ENCODE measurements at places on chromosomes 4 and X.

- no peak for DNase-seq
Observed at GRCh38 chr4:38904682-38905081, 37.1 kb downstream of the FAM114A1 start.

DNA sequence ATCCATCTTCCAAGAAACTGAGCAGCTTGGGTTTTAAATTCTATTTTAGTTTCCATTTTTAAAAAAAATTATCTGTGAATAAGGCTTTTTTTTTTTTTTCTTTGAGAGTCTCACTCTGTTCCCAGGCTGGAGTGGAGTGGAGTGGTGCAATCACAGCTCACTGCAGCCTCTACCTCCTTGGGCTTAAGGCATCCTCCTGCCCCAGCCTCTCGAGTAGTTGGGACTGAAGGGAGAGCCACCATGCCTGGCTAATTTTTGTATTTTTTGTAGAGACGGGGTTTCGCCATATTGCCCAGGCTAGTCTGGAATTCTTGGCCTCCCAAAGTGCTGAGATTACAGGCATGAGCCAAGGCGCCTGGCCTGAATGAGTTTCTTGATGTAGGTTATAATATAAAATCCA is 1.4 kb downstream of the ENOPH1 start:
- no peak for DNase-seq

DNA sequence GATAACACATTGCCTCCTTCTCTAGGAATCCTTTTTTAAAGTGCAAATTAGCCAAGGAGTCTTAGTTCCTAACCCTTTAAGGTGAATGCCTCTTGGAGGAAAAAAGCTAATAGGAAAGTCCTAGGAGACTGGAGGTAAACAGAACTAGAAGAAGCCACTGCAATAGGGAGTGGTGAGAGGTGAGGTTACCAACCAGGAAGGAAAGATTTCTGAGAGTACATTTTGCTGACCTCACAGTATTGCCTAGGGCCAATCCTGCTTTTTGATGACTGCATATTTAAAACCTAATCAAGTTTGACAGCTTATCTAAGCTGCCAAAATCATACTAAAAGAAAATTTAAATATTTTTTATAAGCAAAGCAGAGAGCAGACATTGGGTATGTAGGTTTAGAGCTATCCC is 7.3 kb upstream of the CUL4B start:
- no peak for DNase-seq

GRCh38 chr4:93480452-93480851 is 348.1 kb upstream of the ATOH1 start:
- DNase-seq = no peak

DNA sequence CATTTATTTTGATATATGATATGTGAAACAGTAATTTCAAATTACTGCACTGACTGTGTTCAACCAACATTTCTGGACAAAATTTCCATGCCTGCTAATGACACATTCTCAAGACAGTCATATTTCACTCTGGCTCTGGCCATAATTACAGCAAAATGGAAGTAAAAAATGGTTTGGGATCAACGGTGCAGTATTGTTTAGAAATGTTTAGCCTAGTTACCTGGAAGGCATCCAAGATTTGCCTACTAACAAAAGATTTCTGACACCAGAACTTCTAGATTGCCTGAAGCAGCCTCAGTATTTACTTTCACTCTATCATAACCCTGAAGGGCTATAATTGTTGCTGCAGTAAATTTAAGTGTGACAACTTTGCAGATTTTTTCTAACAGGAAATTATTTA is 416.3 kb downstream of the PCDH10 start:
- no peak for DNase-seq

DNA sequence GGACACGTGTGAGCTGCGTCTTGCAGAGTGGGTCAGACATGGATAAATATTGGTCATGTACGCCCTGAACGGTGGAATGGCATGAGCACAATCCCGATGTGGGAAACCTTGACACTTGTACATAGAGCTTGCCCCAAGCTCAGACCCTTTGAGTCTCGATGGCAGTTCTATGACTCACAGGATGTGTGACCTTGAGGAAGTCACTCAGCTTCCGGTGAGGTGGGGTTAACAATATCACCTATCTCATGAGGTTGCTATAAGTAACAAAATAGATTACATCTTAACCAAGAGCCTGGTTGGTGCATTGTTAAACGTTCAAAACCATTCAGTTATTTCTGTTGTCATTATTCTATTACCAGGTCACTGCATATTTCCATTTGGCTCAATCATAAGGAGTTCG is 109.1 kb upstream of the TBL1X start:
- no peak for DNase-seq

DNA sequence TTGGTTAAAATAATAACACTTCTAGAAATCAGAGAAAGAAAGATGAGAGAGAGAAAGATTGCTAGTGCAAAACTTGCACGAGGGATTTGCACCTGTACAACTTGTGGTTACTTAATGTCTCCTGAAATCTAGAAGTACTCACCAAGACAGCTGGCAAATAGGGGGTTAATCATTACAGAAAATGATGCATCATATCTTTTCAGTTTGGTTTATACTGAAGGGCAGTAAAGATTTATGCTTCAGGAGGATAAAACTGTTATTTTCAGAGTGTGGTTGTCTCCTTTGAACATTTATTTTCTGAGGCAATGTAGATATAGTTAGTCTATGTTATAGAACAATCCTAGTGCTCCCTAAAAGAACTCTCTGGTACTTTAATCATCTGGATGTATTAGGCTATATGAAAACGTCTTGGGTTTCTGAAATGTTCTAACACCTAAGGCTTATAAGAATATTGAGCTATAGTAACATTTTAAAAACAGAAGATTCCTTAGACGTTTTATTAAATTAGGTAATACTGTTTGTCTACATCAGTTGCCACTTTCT is 13.3 kb downstream of the ATOH1 start:
- no peak for DNase-seq

- DNase-seq = no peak
Observed at GRCh38 chr4:88753658-88754571, 56.3 kb upstream of the NAP1L5 start.

DNA sequence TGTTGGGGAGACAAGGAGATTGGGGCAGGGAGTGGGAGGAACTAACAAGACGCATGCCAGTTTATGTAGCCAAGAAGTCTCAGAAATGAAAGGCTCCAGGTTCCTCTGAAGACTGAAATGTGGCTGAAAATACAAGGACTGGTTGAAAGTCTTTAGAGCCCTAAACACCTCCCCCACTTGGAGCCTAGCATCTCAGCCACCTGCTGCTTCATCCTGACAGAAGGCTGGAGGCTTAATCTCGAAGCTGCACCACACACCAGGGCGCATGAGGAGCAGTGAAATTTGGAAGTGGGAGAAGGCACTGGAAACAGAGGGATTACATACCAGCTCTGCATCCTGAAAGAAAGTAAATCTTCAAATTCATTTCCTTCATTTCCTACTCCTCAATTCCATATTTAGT is 160.7 kb upstream of the FTHL17 start:
- DNase-seq = no peak

DNA sequence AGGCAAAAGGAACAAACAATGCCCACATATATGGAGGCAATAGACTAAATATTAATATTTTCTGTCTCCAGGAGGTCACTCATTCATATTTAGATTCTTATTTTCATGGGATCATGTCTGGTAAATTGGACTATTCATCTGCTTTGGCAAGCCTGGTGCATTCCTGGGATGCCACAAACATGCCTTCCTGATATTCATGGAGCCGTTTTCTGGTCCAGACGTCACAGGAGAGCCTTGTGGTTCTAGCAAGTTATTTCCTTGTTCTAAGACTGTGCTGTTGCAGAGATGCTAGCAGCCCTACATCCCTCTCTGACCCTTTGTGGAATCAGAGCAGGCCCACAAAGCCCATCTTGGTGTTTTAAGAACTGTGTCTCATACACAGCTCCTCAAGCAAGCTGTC is 16.1 kb upstream of the EXOSC9 start:
- DNase-seq = no peak

- DNase-seq = no peak
Observed at GRCh38 chrX:19702856-19703255, 184.5 kb downstream of the SH3KBP1 start.

- DNase-seq = no peak
Observed at GRCh38 chrX:94961730-94962129, 1287.7 kb downstream of the FAM133A start.

- DNase-seq = peak; percentile 41
Observed at GRCh38 chr4:10157478-10158332, 41.1 kb upstream of the WDR1 start.

- no peak for DNase-seq
Observed at GRCh38 chrX:93875621-93876282, 201.7 kb downstream of the FAM133A start.

DNA sequence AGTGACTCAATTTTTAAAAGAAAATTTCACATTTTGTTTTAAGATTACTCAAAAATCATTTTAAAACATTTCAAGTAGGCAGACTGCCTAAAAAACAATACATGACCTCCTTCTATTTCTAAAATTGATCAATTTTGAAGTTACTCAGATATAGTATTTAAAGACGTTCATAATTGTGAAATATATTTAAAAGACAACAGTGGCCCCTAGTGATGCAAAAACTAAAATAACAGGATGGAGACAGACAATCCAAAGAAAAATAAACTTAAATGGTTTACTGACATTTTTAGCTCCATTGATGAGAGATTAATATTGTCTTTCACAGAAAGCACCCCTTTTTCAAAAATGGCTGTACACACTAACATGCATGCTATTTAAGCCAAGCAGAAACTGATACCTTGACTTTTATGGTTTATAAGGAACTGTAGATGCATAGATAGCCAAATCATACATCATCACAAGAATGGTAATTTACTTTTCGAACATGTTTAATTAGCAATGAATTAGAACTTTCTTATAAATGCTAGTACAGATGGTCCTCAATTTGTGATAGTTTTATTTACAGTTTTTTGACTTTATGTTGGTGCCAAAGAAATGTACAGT is 69.8 kb upstream of the FAT4 start:
- peak; percentile 55 for DNase-seq

GRCh38 chr4:114636192-114636935 is 37.8 kb downstream of the UGT8 start:
- DNase-seq = no peak

- peak; percentile 3 for DNase-seq
Observed at GRCh38 chr4:113945906-113946305, 33.5 kb downstream of the ARSJ start.

DNA sequence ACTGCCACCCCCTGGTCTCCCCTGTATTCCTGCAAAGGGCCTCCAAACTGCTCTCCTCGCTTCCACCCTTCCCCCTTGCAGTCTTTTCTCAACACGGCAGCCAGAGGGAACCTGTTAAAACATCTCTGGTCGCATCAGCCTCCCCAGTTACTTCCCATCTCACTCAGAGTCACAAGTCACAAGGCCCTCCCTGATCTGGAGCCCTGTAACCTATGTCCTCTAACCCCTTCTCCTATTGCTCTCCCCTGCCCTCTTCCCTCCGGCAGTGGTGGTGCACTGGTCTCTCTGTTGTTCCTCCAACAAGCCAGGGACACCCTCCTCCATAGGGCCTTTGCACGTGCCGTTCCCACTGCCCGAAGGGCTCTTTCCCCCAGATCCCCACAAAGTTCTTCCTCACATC is 73.2 kb downstream of the SH3KBP1 start:
- DNase-seq = peak; percentile 32

DNA sequence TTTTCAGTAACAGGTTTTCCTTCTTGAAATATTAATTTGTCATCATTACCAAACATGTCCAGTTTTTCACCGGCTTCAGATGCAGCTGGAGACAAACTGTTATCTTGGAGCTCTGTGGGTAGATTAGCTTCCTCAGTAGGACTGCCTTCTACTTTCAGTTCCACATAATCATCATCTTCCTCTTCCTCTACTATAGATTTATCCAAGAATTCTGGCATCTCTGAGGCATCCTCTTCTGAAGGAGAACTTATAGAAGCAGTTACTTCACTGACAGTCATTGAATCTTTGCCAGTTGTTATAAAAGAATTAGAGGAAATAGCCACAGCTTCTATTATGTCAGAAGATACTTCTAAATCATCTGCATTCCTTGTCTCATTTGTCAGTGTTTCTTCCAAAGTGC is 162.9 kb downstream of the LRBA start:
- DNase-seq = no peak

GRCh38 chr4:170248576-170248975 is 158.8 kb upstream of the AADAT start:
- no peak for DNase-seq

DNA sequence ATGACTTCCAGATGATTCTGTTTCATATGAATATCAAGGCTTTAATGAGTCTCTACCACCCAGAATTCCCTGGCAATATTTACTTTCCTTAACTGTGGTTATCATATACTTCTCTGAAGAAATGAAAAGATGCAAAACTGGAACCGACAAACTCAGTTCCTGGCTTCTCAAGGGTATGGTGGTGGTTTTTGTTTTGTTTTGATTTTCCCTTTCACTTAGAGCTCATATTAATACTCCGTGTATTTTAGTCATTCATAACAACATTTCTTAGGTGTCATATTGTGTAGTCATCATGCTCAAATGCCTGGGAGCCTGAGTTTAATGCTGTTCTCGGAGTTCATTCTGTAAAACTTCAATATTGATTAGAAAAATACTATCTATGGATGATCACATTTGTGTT is 665 bp downstream of the TRPC5OS start:
- DNase-seq = no peak

DNA sequence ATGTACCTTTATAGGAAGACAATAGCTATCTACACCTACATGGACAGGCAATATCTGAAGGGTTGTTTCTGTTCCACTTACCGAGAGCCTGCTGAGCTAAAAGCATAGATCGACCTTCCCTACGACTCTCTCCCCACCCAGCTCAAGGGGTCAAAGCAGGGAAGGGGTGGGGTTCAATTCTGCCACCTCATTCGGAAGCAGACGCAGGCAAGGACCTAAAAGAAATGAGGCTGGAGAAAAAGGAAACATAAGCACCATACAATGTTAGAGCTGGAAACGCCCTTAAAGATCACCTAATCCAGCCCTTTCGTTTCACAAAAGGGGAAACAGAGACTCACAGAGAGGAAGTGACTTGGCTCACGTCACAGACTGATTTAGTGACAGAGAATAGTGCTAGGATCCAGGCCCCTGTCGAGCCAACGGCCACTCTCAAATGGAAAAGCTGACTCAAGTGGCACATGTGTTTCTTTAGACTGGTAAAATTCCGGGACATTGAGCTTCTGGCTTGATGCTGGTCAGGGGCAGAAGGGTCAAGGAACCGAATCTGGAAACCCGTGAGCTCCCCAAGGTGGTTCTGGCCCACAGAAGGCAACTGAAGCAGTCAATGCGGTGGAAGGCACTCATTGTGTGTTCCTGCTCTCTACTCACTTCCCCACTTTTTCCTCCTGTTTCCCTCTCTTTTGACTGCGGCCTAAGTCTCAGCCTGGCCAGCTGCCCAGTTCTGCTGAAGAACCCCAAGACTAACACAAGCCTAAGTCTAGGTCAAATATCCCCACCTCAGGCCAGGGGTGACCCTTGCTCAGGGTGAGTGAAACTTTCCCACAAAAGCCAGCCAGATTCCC is 7.5 kb downstream of the SEPTIN6 start:
- DNase-seq = peak; percentile 68
